RPMI8226 (cell line): ENCODE measurements at places on chromosomes 2 and 18.

DNA sequence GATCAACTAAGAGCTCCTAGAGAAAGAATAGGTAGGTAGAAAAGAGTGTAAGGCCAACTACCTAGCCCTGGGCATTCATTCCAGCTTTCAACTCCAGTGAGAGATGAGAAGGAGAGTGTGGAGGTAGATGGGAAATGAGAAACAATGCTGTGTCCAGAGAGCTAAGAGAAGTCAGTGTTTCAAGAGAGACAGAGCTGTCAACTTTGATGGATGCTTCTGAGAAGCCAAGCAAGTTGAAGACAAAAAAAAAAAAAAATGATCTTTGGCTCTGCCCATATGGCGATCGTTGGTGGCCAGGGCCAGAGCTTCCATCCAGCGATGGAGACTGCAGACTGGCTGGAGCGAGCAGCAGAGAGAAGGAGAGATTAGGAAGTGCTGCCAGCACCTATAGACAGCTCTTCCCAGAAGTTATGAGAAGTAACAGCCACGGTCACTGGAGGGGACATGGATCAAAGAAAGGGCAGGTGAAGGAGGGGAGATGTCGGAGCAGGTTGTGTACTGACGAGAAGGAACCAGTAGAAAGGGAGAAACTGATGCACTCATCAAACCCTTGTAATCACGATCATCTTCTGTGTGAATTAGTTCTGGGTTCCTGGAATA is 112.4 kb upstream of the PPP1CB start:
- DNase-seq: no peak

- no peak for DNase-seq
These were observed 321.4 kb downstream of the CYP26B1 start for GRCh38 chr2:71826299-71826698.

GRCh38 chr2:120953066-120953756 is 217.5 kb downstream of the GLI2 start:
- no peak for DNase-seq

DNA sequence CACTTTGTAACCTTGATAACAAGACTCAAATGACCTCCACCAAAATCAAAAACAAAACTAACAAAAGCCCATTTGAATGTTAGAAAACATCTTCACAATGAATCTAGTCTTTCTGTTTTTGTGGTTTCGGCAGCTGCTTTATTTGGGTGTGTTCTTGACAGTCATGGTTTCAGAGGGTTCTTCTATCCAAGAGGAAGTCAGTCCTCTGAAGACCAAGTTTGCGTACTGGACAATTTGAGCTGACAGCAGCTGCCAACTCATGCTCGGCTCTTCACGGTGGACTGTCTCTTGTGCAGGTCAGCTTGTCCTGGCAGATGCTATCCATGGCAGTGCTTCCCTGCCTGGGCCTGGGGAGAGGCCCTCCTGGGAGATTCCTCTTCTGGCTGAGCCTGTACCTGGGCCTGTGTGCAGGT is 91.0 kb downstream of the TMEM17 start:
- DNase-seq: peak; percentile 77

DNA sequence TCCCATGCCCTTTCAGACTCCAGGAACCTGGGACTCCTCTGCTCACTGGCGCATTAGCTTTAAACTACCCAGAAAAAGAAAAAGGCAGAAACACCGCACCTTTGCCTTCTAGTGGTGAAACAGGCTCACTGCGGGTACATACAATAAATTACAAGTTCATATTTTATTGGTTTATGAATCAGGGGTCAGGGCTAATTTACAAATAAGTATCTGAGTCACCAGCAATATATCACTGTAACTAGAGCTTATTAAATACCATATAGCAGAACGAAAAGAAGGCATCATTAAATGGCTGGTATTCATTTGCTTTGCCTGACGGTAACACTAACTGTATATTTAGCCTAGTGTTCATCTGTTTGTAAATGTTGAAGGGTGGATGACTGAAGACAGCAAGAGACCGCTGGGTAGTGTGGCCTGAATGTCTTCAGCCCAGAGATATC is 26.9 kb upstream of the DTNB start:
- DNase-seq: peak; percentile 68

DNA sequence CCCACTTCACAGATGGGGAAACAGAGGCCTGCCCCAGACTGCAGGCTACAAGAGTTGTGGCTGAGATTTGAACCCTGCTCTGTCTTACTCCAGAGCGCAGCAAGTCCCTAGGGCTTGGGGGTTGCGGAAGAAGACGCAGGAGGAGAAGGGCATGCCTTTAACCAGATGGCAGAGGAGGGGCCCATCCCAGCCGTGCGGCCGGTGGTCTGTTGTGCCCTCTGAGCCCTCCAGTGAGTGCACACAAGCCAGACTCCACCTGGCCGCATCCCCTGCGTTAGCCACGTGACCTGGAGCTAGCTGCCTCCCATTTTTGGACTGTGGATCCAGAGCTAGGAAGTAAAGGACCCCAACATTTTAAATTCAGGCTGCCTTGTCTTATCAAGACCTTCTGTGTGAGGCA is 2.8 kb downstream of the KCNIP3 start:
- DNase-seq: no peak

GRCh38 chr2:204472375-204472774 is 72.9 kb upstream of the PARD3B start:
- no peak for DNase-seq

GRCh38 chr2:161141033-161141432 is 19.2 kb upstream of the TANK start:
- DNase-seq: no peak
